ENCODE measurements at places on chromosomes 7 and 10. TPM values are rescaled to one million over a fixed set of nuclear protein-coding genes. Genes with fewer than 3 reads are reported as not detected.

GRCh38 chr7:81926-82756 is 110.2 kb upstream of the FAM20C start:
- DNase-seq = no peak

DNA sequence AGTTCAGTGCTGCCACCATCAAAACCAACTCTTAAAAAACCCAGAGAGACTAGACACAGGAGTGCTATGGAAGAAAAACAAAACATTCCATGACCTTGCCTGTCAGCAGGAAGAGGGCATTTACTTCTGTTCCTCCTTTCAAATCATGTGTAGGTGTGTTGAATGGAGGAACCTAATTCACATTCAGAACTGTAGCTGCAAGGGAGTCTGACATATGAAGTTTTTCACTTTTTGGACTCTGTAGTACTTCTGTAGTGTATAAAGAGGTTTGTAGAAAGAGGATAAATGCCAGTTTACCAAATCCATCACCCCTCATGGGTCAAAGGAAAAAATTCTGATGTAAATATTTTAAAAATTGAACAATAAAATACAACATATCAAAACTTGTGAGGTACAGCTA is 51.1 kb upstream of the SYPL1 start:
- no peak for DNase-seq

TRIM50 gene
- 0.47 TPM for total RNA-seq

- DNase-seq = no peak
These were observed 40.0 kb upstream of the BMPR1A start for GRCh38 chr10:86716466-86716865.

CYP2C19 gene
- not detected for total RNA-seq

OPN1SW gene
- not detected for total RNA-seq

GRCh38 chr10:56142092-56142728 is 218.8 kb downstream of the ZWINT start:
- no peak for DNase-seq

DNA sequence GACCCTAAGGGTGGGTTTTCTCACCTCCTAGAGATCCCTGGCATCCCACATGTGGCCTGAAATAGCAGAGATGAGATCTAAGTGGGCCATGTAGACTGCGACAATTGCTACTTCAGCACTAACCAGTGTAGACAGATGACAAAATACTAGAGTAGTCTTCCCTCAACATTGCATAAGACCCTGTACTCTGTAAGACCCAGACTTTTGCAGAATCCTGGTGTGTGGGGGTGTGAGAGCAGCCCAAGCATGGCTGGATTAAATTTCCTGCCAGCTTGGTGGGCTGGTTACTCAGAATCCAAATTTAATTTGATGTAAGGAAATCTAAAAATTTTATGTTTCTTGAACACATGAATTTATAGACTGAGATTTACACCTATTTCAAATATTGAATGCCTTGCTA is 88.3 kb downstream of the ZNF365 start:
- no peak for DNase-seq

GRCh38 chr10:70197235-70197945 is 27.1 kb upstream of the SAR1A start:
- no peak for DNase-seq

DNA sequence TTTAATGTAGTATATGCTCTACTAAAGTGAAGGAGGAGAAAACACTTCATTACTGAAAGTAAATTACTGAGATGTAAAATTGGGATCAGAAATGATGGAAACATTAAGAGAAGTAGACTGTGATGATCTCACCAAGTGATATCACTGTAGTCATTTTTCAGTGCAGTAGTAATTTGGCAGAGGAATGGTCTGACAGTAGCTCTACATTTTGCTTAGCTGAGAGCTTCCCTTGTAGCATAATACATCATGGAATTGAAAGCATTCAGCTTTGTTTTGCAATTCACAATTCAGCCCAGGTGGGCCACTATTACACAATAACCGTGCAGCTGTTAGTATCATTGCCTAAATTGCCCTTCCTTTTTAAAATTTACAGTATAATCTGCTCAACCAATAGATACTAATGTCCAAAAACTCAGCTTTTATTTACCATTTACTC is 19.4 kb upstream of the CABCOCO1 start:
- DNase-seq = no peak

DNA sequence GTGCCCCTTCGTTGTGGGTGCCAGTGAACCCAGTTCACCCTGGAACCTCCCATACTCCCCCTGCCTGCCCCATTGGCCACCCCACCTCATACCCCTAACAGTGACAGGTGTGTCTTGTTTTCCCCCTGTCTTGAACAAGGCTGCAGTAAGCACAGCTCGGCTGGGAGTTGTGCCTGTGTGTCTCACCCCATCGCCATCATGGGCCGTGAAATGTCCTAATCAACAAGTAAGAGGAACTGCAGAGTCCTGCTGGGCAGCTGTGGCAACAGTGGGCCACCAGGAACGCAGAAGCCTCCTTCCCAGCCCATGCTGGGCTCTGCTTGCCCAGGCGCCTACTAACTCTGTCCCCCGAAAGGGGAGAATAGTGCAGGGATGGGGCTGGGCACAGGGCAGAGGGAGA is 91.6 kb downstream of the C10orf105 start:
- DNase-seq = no peak
